Mucosa of descending colon (tissue), 3 donors: ENCODE measurements at places on chromosomes 5 and 9. TPM values are rescaled to one million over a fixed set of nuclear protein-coding genes. Genes with fewer than 3 reads are reported as not detected.

IFNK gene
- not detected for total RNA-seq

PCDH12 gene
- total RNA-seq: 2.2 TPM

ARHGEF37 gene
- 24.6 TPM for total RNA-seq

BTNL8 gene
- total RNA-seq: 39.2 TPM

SHISAL2B gene
- total RNA-seq: not detected

CDH9 gene
- total RNA-seq: not detected

NAIP gene
- total RNA-seq: 17.3 TPM

FBP2 gene
- not detected for total RNA-seq

RASEF gene
- 17.2 TPM for total RNA-seq

SLC4A9 gene
- total RNA-seq: 0.46 TPM
